Activated CD4-positive, alpha-beta T cell treated with anti-CD3 and anti-CD28 coated beads, Interleukin-2, amount 50 U/mL, for 24 hours (primary cell): ENCODE measurements at places on chromosomes 3 and 15.

GRCh38 chr15:65062726-65063125 is 5.1 kb downstream of the RASL12 start:
- no peak for DNase-seq

- DNase-seq = no peak
These were observed 27.0 kb downstream of the TM2D3 start for GRCh38 chr15:101625184-101625583.

DNA sequence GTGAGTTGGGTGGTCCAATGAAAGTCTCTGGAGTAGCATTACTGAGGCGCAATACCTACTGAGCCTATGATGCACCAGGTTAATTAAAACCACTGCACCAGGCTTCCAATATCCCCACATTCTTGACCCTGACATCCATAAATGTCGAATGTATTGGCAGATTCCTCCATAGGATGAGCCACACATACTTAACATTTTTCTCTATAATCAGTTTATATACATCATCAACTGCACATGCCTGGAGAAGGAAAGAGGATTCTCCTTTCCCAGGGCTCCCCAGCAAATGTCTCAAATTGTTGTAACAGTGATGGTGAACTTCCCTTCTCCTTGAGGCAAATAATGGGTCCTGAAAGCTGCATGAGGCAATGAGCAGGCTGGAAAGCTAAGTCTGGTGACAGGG is 82.3 kb upstream of the LPP start:
- DNase-seq = no peak

DNA sequence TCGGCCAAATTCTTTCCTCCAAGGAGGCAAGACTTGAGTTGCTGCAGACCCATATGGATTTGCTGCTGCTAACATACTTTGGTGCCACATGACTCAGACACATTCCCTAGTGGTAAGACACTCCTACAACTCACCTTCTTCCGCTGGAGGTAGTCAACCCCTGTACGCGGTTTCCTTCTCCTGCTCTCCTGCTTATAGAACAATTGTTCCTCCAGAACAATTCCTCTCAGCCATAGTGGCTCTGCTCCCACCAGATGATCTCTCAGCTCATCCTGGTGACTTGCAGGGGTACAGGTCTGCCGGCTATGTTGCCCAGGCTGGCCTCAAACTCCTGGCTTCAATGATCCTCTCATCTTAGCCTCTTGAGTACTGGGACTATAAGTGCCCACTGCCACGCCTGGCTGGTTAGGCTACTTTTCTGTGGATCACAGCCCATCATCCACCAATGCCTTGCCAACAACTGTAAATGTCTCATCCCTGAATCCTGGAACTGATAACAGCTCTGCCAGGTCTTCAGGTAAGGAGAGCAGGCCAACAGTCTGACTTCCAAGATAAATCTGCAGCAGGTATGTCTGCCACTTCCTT is 2.4 kb upstream of the CXCR6 start:
- no peak for DNase-seq

- no peak for DNase-seq
These were observed 789.8 kb downstream of the TUSC7 start for GRCh38 chr3:117499189-117499870.

DNA sequence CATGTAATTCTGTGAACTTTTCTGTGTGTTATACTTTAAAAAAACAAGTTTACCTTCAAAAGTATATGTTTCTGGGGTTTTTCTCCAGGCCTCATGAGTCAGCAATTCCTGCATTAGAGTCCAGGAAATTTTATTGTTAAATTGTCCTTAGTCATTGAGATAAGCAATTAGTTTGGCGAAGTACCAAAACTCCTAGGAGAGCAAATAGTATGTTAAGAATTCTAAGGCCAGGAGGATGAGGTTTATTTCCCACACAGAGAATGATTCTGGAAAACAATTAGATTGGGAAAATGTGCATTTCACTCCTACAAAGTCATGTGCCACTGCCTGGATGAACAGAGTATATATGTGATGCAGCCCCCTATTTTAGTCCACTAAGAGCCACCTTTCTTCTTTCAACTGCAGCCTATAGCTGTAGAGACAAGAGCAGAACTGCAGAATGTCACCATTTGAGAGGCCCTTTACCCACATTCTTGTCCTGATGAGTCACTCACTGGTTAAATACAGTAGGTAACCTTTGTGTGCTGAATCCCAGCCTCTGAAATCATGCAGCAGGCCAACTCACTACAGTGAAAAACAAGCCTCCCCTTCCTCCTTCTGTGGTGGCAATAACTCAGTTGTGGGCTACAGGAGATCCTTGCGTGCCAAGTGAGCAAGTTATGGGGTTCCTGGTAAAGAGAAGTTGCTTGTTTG is 452.8 kb upstream of the THBS1 start:
- no peak for DNase-seq

DNA sequence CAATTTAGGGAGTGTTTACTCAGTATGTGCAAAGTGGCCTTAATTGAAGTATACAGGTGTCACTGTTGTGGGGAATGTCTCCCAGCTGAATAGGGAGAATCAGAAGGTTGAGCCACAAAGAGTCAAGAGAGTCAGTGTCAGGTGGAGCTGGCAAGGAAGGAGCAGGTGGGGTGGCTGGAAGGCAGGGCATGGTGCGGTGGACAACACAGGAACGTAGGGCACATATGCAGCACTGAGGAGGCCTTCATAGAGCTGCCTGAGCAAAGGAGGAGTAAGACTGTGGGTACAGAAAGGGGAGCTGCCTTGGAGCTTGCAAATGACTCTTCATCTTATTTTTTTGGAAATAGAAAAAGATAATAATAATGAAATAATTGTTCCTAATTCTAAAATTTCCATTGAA is 20.0 kb downstream of the ARHGEF3 start:
- DNase-seq = no peak

DNA sequence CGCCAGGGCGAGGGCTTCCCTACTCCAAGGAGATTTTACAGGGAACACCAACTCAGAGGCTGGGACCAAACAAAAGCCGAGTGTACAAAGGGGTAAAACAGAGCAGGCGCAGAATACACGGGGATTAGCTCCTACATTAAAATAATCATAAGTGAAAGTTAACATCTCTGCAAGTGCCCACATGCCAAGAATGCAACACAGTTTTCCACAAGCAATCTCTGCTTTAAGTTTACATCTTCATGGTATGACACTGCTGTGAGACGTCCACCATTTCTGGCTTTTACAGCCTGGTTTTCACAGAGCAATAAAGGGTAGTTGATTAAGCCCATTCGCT is 500 bp upstream of the VGLL3 start:
- DNase-seq = no peak

GRCh38 chr3:196287440-196288140 is at the start of gene PCYT1A:
Gene PCYT1A, minus strand, starts transcription at chr3:196287726. Its CDS starts 17,195 bp downstream, at chr3:196270531.
- DNase-seq = peak; percentile 52

- DNase-seq = no peak
These were observed 217.7 kb downstream of the ARPP21 start for GRCh38 chr3:35857004-35857403.

DNA sequence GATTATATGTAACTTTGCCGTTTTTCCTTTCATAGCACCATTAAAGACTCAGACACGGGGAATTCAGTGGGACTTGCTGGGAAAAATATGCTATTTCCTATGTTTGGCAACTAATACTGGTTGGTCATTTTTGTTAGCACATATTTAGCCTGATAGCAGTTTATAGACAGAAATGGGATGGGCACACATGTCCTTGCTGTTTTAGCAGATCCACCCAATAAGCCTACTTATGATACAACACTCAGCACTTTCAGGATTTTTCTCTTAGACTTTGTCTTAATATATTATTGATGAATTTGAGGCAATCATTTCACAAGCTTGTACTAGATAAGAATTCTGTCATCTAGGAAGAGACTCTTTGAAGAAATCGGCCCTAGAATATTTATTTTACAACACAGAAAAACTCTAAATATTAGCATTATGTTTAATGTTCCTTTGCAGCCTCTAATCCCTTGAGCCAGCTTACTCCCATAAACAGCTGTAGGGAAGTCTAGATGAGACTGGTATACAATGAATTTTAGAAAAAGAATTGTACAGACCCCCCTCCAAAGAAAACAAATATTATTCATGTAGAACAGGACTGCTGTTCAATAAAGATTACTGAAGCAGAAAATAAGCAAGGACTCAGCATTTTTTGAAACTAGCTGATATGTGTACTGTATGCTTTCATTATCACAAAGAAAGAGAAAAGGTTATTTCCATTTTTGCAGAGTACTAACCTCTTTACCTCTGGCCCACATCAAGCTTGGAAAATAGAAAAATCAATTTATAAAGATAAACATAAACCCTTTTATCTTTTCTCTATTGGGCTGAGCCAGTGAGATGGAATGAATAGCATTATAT is 656.8 kb upstream of the SGO1 start:
- DNase-seq = no peak

GRCh38 chr3:182732232-182733015 is 60.9 kb upstream of the ATP11B start:
- no peak for DNase-seq

- no peak for DNase-seq
These were observed 55.9 kb upstream of the OSBPL11 start for GRCh38 chr3:125651244-125651643.

DNA sequence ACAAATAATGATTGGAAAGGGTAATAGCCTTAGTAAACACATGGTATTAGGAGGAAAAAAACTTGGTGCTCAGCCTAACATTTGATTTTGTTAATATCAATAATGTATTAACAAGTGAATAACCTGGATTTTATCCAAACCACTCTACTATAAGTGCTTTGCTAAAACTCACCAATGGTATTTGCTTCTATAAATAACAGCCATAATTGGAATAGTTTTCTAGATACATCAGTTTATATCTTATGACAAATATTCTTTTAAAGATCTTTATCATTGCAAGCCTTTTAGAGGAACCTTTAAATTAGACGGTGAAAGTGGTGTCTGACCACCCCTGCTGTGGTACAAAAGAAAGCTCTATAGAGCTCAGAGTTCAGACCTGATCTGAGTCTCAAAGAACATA is 123.9 kb downstream of the SHOX2 start:
- DNase-seq = no peak

DNA sequence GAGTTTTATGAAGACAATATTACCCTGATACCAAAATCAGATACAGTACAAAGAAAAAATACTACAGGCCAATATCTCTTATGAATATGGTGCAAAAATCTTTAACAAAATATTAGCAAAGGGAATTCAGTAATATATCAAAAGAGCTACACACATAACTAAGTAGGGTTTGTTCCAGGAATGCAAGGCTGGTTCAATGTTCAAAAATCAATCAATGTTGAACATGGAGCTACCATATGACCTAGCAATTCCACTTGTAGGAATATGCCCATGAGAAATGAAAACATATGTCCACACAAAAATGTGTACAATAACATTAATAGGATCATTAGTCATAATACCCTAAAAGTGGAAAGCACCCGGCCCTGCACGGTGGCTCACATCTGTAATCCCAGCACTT is 7.8 kb downstream of the OCA2 start:
- DNase-seq = no peak

- DNase-seq = peak; percentile 32
These were observed 6.9 kb upstream of the PPP1R2 start for GRCh38 chr3:195549931-195550519.

DNA sequence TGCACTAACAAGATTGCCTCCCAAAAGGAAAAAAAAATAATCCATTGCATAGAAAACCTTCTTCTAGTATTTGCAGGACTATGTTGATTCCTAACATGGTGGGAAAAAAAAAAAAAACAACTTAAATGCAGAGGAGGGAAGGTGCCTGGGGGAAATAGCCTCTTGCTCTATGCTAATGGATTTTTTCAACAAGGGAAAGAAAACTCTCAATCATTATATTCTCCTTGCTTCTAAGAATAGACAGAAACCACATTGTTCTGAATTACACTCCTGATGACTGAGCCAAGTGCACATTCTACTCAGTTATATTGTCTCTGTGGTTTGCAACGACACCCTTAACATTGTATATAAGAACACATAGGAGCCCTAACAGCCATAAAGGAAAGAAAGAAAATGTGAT is 760.2 kb downstream of the NAALADL2 start:
- DNase-seq = no peak

- no peak for DNase-seq
These were observed 7.9 kb downstream of the SCN5A start for GRCh38 chr3:38641461-38642110.

- no peak for DNase-seq
These were observed 41.3 kb downstream of the SSR3 start for GRCh38 chr3:156513619-156514018.

GRCh38 chr3:126211569-126211968 is 31.2 kb upstream of the ALDH1L1 start:
- DNase-seq = no peak

GRCh38 chr3:37130984-37131859 is 43.2 kb downstream of the LRRFIP2 start:
- DNase-seq = no peak

- DNase-seq = no peak
These were observed 32.6 kb downstream of the HACD2 start for GRCh38 chr3:123552095-123552714.

DNA sequence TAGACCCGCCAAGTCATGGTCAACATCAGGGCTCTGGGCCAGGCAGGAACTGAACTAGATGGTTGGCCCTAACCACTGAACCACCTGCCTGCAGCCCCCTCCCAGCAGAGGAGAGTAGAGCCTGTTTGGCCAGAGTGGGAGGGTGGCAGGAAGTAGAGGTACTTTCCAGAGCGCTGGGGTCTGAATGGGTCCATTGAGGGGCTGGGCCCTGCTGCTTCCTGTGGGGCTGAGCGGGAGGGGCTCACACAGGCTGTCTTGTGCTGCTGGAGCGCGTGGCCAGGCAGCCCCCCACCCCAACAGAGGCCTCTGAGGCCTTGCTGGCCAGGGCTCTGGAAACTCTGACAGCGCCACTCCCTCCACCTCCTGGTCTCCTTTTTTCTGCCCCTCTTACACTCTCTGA is 17.4 kb downstream of the CSPG4 start:
- no peak for DNase-seq

DNA sequence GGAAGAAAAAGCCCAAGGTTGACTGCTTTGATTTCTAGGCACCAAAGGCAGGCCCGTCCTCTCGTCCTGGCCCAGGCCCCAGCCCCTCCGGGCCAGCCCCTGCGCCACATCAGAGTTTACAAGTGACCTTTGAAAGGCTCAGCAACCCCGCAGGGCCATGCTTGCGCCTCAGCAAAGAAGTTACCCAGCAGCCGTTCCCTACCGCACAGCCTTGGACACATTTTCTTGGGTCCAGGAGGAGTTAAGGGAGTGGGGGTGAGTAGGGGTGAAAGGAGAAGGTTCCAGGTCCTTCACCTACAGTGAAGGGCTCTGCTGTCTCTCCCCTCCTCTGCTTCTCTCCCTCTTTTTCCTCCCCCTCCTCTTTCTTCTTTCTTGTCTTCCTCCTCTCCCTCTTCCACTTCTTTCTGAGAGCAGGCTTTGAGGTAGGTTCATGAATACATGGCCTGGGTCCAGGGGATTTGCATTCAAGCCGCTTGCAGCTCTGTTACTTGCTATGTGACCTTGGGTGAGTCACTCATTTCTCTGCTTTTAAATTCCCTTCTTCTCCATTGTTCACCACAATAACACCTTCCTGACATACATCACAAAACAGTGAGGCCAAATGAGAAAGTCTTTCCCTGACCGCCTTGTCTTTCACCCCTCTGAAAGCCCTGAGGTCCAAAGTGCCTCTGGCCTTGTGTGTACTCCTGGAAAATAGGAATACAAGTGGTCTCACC is 223.3 kb upstream of the TPRG1 start:
- no peak for DNase-seq

DNA sequence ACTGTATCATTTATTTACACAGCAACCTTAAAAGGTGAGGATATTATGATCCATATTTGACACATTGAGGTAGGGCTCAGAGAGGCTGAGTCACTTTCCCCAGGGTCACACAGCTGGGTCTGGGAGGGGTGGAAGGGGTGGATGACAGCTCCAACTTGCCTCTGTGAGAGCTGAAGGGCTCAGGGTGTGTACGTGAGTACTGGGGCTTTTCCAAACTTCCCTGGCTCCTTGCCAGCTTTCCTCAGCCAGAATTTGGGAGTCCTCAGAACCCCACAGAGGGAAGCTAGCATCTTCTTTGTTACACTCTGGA is 58.3 kb upstream of the SLC6A11 start:
- DNase-seq = no peak
